ENCODE measurements at places on chromosomes 1 and 21.

GRCh38 chr1:183845681-183846080 is 40.8 kb downstream of the RGL1 start:
- DNase-seq: no peak

GRCh38 chr1:108591466-108591865 is 31.6 kb downstream of the EEIG2 start:
- no peak for DNase-seq

DNA sequence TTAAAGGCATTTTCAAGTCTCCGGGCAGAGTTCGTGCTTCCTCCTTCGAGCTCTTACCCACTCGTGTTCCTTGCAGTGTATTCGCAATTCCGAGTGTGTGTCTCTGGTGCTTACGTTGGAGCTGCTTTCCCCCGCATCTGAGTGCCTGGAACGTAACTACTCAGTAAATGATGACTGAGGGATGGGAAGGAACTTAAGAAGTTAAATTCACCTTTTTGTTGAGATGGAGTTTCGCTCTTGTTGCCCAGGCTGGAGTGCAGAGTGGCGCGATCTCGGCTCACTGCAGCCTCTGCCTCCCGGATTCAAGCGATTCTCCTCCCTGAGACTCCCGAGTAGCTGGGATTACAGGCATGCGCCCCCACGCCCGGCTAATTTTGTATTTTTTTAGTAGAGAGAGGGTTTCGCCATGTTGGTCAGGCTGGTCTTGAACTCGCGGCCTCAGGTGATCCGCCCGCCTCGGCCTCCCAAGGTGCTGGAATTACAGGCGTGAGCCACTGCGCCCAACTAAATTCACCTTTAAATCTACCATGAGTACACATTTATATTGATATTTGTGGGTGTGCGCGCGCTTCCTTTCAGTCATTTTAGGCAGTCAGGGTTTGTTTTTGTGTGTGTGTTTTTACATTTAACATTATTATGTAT is 837 bp downstream of the NDUFS5 start:
- no peak for DNase-seq

GRCh38 chr1:74586253-74586897 is 74.0 kb upstream of the LRRC53 start:
- DNase-seq: no peak

- no peak for DNase-seq
Measured at GRCh38 chr1:54227091-54227602, 27.2 kb downstream of the MRPL37 start.

DNA sequence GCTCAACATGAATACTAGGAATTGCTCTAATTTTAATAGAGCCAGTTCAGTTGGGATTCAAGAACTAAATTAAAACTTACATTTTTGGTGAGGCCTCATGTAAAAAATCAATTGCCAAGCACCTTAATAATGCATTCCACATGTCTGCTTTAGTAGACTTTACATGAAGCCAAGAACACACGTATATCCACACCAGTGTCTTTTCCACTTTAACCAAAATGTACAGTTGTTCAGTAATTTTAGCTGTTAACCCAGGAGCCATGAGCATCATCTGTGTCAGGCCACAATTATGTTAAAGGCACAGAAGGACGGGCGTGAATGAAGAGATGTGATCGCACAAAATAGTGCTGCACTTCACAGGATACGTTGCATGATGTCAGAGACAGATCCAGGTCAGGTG is 136.7 kb downstream of the TLR5 start:
- no peak for DNase-seq

GRCh38 chr1:201095581-201095980 is 16.6 kb downstream of the CACNA1S start:
- DNase-seq: no peak

- no peak for DNase-seq
Measured at GRCh38 chr1:244712669-244713068, 59.7 kb downstream of the DESI2 start.

Data from 8988T (cell line).